ENCODE measurements at places on chromosomes 1 and 21. TPM values are rescaled to one million over a fixed set of nuclear protein-coding genes. Genes with fewer than 3 reads are reported as not detected.

GRCh38 chr1:234532503-234532922 lies 53.5 kb upstream of the TARBP1 start:
- DNase-seq, result no peak

- no peak for DNase-seq
Measured at GRCh38 chr1:83919872-83920271, 79.1 kb downstream of the TTLL7 start.

DNA sequence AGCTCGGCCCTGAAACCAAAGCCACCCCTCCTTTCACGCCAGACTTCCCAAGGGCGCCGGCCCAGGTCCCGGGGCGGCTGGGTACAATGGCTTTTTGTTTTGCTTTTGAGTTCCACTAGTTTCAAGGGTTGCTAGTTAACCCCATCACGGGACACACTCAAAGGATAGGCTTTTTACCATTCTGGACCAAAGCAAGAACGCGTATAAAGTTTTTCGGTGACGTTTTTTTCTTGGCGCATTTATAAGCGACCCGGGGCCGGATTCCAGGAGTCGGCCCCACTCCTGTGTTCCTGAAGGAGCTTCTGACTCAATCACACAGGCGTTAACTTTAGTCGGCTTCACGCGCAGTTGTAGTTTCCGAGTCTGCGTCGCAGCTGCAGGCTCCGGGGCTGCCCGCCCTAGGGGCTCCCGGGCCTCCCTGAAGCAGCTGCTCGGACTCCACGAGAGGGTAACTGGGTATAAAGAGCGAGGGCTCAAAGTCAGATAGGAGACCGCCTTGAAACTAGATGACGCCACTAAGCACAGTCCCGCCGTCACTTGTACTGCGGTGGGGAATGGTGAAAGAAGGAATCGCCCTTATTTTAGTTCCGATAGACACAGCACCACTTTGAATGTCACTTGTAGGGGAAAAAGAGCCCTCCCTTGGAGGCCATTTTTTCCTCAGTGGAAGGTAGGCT lies 707 bp upstream of the KLHL21 start:
- no peak for DNase-seq

- DNase-seq, result no peak
Measured at GRCh38 chr1:89607586-89608318, 25.2 kb upstream of the LRRC8C start.

GRCh38 chr1:205601205-205601604 lies 30.6 kb downstream of the ELK4 start:
- DNase-seq, result no peak

DNA sequence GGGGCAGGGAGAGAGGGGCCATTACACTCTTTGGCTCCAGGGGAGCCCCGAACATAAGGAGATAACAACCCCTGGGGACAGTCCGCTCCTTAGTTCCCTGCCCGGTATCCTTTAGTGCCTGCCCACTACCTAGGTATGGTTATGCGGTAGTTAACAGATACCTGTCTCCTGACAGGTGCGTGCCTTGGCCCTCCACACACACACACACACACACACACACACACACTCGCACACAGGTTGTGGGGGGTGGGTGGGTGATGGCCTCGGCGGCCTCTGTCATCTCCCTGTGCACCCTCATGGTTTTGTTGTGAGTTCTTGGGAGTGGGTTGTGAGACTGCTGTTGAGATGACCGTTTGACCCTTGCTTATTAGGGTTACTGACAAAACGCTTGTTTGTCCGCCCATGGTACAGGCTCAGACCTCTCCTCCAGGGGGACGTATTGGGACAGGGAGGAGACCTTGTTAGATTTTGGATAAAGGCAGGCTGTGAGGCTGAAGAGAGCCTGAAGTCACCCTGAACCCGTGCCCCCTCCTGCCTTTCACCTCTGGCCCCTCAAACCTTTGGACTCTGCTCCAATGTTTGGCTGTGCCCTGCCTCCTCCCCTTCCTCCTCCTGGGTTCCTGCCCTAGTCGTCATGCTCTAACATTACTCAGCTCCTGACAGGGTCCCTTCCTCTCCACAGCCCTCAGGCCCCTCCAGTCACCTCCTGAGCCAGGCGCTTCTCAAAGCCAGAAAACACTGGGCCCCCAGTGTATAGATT lies 979 bp downstream of the RASSF5 start:
- DNase-seq, result no peak

- DNase-seq, result no peak
Measured at GRCh38 chr1:55337801-55338447, 122.8 kb upstream of the USP24 start.

DNA sequence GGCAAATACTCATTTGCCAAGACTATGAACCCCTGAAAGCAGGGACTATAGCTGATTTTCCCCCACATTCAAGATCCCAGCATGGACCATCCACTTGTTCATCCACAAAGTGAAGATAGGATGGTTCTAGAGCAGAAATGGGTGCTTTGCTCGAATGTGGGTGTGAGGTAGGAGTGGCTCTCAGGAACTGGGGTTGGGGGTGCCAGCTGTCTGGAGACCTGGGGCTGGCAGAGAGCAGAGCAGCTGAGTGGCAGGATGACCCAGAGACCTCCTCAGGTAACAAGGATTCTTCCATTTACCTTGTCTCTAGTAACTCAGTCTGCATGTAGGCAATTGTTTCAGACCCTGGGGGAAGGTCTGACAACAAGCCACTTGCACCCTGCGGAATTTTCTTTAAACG lies 6.0 kb downstream of the S100A9 start:
- DNase-seq, result no peak

GRCh38 chr1:94777281-94777680 lies 42.9 kb upstream of the SLC44A3 start:
- no peak for DNase-seq

DNA sequence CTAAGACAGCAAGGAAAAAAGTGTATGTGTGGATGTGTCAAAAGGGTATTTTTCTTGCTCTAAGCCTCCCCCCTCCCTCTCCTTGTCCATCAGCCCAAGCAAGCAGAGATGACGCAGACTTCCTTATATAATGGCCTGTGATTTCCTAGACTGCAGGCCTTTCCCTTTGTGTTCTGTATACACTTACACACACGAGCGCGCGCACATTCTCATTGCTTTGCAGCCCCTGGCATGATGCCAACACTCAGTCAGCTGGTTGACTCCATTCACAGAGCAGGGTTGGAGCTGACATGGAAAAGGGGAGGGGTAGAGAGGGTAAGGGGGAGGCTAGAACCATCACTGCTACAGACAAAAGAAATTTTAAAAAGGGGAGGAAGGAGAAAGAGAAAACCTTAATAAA lies 41.8 kb downstream of the GATAD2B start:
- DNase-seq, result peak; percentile 77

The C1orf116 gene
- 0.09 TPM for total RNA-seq

The SPATA21 gene
- total RNA-seq, result not detected

GRCh38 chr21:46153247-46154154 lies 1.9 kb downstream of the FTCD start:
- peak; percentile 16 for DNase-seq

The MFAP2 gene
- total RNA-seq, result 17.7 TPM

DNA sequence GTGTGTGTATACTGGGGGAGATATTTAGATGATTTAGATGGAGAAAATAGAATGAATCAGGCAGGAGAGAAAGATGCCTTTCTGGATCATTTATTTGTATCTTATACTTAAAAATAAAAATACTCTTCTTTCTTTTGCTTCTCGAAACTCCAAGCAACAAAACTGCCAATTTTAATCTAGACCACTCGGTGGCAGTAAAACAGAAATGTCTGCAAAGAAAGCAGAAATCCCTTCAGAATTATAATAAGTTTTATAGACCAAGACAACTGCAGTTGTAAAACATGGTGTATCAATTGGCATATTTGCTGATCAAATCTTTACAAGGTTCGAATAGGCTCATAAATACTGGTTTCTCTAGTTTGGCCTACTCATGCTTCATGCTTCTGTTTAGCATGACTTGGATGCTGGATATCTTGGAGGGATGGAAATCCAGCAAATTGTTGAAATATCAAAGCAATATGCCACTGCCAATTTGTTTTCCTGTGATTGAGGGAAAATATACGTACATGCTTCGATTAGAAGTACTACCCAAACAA lies 15.1 kb upstream of the C1orf87 start:
- no peak for DNase-seq

The KRTAP13-2 gene
- not detected for total RNA-seq

DNA sequence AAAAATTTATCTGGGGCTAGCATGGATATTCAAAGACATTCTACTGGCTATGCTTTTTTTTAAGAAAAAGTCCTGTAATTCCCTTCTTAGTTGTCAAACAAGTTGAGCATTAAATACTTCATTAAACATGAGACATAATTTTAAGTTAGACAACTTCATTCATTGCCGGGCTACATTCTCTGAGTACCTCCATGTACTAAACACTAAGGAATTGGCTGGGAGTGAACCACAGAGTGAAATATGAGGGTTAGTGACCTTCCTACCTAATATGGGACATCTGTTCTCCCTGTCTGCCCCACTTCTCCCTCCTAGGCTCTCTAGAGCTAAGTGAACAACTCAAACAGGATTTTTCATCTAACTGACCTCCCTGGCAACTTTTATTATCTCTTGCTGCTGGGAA lies 370.4 kb downstream of the VAV3 start:
- no peak for DNase-seq

DNA sequence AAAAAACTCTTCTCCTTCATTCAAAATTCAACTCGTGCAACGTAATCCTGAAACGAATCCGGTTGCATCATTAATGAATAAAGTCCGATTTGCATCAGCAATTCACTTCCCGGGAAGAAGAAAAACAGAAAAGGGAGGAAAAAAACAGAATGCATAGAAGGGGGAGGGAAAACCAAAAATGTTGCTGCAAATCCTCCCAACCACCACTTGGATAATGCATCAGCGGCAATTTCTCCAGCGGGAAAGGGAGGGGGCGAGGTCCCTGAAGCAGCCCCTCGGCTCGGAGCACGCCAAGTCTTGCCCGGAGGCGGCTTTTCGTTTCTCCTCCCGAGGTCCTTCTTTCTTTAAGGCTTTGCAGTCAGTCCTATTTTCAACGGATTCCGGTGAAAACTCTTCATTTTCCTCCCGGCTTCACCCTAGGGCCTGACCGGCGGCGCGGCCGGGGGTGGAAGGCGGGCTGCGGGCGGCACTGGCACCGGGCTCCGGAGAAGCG lies 723 bp downstream of the CDC42BPA start:
- peak; percentile 59 for DNase-seq

- no peak for DNase-seq
Measured at GRCh38 chr21:45109831-45110492, 35.6 kb downstream of the ADARB1 start.

- DNase-seq, result no peak
Measured at GRCh38 chr1:208166340-208167138, 77.6 kb downstream of the PLXNA2 start.

The RCSD1 gene
- total RNA-seq, result 5.3 TPM

The NLRP3 gene
- 0.73 TPM for total RNA-seq

DNA sequence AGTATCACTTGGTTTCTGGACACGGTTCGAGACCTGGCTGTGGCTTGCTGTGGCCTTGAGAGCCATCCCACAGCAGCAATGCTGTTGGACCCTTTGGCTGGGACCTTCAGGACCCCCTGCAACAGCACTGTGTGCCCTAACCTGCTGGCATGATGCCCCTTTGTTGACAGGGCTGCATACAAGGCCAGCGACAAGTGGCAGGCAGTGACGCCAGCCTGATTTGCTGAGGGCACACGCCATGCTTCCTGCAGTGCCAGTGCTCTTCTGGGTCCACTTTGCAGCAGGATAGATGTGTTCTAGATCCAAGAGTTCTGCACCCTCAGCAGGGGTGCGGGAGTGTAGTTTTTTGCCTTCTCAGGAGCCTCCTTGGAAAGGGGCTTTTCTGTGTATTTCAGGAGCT lies 32.8 kb downstream of the COQ8A start:
- DNase-seq, result peak; percentile 57

DNA sequence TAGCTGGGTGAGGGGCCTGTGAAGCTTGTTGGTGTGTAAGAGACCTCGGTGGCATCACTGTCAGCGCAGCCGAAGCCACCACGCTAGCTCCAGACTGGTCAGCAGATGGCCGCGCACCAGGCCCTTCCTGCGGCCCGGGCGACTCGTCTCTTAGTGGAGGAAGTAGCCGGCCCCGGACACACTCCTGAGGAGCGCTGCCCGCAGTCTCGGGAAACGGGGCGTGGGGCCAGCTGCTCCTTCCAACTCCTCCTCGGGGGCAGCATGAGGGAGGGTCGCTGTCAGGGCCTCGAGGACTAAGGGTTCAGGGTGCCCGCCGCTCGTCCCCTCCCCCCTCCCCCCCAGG lies 20.4 kb downstream of the H3-3A start:
- DNase-seq, result peak; percentile 85

The NHLH2 gene
- 59.6 TPM for total RNA-seq

- no peak for DNase-seq
Measured at GRCh38 chr1:10852998-10853520, 56.6 kb upstream of the CASZ1 start.

The LMX1A gene
- total RNA-seq, result 13.3 TPM

The KCNE2 gene
- 0.45 TPM for total RNA-seq

GRCh38 chr21:34653522-34653921 lies 15.3 kb upstream of the CLIC6 start:
- DNase-seq, result no peak

The DNAI4 gene
- 28.9 TPM for total RNA-seq
